AG09319 (cell line): ENCODE measurements at places on chromosomes 3 and 15.

DNA sequence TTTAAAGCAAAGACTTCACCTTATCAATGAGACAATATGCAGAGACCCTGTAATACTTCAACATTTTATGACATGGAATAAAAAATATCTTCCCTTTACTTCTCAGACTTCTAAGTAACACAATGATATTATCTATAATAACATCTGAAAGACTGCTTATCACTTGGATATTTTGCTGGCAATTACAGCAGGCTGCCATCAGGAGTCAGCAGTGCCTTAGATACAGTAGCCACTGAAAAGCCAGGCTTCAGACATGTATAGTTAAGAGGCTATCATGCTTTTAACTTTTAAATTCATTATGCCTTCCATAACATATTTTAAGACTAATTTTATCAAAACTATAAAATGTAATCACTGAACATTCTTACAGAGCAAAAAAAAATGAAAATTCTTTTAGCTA lies 227.5 kb downstream of the NEK10 start:
- no peak for DNase-seq

- DNase-seq: peak; percentile 36
These were observed 214.8 kb upstream of the TPRG1 start for GRCh38 chr3:188956839-188957489.

- no peak for DNase-seq
These were observed 14.2 kb upstream of the NPTN start for GRCh38 chr15:73647259-73648013.

DNA sequence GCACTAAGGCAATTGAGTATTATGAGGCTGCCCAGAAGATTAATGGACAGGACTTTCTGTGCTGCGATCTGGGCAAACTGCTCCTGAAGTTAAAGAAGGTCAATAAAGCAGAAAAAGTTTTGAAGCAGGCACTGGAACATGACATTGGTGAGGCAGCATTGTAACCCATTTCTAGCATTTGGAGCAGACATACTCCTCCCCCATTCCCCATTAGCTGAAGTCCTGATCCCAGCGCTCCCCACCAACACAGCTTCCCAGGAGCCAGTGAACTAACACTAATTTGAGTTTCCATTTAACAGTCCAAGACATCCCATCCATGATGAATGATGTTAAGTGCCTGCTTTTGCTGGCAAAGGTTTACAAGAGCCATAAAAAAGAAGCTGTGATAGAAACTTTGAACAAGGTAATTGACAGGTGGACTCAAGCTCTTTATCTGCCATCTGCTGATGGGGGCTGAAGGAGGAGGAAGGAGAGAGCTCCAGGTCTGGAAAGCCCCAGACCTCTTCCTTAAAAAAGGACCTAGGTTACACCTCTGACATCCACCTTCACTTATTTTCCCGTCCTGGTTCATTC lies 22.6 kb downstream of the CSRNP1 start:
- no peak for DNase-seq

GRCh38 chr3:171417813-171418212 lies 42.4 kb downstream of the TNIK start:
- DNase-seq: peak; percentile 35

- no peak for DNase-seq
These were observed 10.6 kb downstream of the ATP8B4 start for GRCh38 chr15:50108461-50108860.

GRCh38 chr3:196012941-196013476 lies 68.9 kb downstream of the TFRC start:
- no peak for DNase-seq

DNA sequence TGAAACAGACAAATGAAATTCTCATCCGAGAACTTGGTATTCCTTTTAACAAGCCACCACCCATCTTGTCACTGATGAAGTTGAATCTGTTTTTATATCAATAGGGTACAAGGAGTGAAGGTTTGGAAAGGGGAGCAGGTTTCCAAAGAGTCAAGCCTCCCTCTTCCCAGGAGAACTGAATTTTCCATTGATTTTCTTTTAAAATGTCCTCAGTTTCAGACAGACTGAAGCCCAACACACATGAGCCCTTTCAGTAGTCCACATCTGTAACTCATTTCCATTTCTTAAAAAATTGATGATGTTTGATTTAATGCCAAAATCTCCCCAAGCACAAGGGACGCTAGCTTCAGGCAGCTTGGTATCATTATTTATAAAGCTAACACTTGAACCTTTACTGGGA lies 187.7 kb downstream of the FOXB1 start:
- DNase-seq: no peak

- no peak for DNase-seq
These were observed 79.5 kb downstream of the BFSP2 start for GRCh38 chr3:133479401-133479800.

GRCh38 chr15:40511472-40512133 lies 40.8 kb downstream of the CHST14 start:
- no peak for DNase-seq

- DNase-seq: no peak
These were observed 4.7 kb upstream of the NRROS start for GRCh38 chr3:196634829-196635228.

DNA sequence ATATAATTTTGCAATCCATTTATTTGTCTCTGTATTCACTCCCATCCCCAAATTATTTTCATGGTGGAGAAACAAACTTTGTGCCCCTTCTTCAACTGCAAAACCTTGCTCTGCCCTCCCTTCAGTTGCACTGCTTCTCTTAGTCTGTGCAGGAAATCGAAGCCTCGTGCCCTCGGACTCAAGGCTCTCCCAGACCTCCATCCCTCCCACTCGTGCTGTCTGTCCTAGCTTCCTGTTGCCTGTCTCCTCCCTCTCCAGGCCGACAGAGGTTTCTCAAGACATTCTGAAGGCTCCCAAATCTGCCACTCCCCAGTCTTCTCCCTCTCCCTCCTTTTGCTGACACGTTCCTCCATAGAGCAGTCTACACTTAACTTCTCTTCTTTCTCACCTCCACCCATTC lies 177.6 kb downstream of the PDZRN3 start:
- DNase-seq: no peak

DNA sequence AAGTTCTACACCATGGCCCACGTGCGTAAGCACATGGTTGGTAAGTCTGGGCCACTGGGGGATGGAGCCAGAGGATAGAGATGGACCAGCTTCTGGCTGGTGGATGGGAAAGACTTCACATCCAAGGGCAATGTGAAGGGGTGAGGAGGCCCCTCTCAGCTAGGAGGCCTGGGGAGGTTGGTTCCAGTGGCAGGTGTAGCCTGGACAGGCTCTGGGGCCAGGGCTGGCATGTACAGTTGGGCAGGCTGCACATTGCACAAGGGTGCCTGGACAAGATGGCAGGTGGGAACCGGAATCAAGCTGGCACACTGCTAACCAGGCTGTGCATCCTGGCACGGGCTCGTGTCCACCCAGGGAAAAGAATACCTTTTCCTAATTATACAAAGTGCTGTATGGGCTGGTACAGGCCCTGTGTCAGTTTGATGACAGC lies 8.1 kb downstream of the ZBTB47 start:
- DNase-seq: no peak

- DNase-seq: no peak
These were observed 826 bp downstream of the LRRC58 start for GRCh38 chr3:120348065-120348990.

DNA sequence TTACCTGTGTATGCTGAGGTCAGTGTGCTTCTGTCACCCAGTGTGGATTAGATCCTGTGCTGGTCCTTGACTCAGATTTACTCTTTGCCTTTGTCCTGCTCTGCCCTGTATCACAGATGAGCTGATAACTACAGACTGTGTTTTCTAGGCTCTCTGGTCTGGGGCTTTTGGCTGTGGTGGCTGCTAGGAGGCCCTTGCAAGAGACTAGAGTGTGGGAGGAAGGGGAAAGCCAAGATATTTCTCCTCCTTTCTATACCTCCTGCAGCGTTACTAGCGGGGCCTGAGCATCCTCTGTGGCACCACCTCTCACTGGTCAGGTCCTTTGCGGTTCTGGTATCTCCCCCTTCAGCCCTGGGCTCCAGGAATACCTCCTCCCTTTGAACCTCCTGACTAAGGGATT lies 282.3 kb upstream of the TBC1D5 start:
- no peak for DNase-seq

DNA sequence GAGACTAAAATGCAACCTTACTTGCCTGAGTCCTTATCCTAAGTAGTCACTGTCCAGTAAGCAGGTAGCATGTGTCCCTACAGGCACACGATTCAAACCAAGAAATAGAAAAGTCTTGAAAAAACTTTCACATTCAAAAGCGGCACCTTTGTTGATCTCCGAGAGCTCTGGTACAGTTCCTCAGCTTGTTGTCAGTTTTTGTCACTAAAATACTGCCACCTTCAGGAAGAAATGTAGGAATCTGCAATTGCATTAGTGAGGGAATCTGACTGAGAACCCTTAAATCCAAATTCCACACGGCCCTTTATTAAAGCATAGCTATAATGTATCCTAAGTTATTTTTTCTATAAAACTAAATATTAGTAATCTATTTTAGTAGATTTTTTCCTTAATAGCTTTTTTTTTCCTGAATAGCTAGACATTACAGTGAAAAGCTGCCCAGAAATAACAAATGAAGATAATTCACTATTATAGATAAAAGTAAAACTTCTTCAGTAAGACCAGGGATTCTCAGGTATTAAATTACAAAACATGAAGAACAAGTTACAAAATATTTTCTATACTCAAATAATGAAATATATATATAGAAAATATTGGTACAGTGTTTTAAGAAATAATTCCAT lies 44.0 kb downstream of the CCDC54 start:
- peak; percentile 43 for DNase-seq

DNA sequence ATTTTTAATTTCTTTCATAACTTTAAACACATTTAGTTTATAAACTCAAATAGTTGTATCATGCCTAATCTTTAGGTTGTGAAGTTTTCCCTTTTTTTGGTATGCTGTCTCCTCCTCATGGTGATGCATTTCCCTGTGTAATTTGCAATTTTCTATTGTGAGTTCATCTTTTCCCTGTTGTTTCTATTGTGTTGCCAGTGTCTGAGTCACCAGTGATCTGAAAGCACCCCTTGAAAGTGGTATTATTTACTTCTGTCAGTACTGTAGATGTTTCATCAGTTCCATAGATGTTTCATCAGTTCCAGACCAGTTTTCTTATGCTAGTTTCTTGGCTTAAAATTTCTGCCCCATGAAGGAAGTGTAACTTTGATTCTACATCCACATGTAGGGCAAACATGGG lies 80.6 kb downstream of the OXSM start:
- no peak for DNase-seq

DNA sequence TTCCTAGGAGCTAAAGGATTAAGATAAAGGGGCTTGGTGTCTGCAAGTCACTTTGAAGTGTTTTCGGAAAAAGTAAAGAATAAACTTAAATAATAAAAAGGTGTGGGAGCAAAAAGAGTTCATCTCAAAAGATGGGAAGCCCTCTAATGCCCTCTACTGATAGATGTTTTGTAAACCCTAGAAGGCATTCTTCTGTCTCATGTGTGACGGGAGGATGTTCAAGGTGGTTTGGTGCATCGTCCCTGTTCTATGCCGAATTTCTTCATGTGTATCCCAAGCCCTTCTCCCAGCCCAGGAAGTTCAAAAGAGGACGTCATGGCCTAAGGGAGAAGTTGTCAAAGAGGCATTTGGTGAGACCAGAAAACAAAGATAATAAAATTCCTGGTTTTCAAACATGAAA lies 37.2 kb downstream of the CCK start:
- no peak for DNase-seq

GRCh38 chr3:97658668-97659285 lies 105.8 kb upstream of the ARL6 start:
- no peak for DNase-seq

GRCh38 chr15:92073044-92073785 lies 219.7 kb downstream of the SLCO3A1 start:
- DNase-seq: no peak

GRCh38 chr3:72307438-72308115 lies 522.6 kb upstream of the PROK2 start:
- no peak for DNase-seq

GRCh38 chr3:195907934-195908693 lies at the start of gene TNK2:
TNK2 (minus strand) TSS chr3:195908551; CDS start chr3:195888588, 19,963 bp downstream.
- no peak for DNase-seq
